ENCODE measurements at places on chromosomes 11 and 22.

GRCh38 chr22:24948356-24949202, 2.1 kb upstream of the LHFPL7 start:
- DNase-seq: no peak

- no peak for DNase-seq
Observed at GRCh38 chr22:41779929-41780505, 20.5 kb upstream of the CCDC134 start.

DNA sequence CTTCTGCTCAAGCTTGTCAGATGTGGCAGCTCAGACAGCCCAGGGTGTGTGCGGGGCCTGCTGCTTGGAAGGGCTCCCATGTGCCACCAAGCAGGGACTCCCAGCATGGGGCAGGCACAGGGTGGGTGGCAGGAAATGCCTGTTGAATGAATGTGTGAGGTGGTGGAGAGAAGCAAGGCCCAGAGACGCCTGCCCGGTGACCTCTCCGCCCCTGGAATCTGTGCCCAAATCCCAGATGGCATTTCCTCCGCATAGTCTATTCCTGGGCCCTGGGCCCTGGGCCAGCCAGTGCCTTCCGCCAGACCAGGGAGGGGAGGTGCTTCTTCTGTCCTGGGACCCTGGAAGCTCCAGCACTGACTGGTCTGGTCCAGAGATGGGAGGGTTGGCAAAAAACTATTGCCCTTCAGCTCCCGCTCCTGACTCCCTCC, 3.7 kb downstream of the CST6 start:
- no peak for DNase-seq

DNA sequence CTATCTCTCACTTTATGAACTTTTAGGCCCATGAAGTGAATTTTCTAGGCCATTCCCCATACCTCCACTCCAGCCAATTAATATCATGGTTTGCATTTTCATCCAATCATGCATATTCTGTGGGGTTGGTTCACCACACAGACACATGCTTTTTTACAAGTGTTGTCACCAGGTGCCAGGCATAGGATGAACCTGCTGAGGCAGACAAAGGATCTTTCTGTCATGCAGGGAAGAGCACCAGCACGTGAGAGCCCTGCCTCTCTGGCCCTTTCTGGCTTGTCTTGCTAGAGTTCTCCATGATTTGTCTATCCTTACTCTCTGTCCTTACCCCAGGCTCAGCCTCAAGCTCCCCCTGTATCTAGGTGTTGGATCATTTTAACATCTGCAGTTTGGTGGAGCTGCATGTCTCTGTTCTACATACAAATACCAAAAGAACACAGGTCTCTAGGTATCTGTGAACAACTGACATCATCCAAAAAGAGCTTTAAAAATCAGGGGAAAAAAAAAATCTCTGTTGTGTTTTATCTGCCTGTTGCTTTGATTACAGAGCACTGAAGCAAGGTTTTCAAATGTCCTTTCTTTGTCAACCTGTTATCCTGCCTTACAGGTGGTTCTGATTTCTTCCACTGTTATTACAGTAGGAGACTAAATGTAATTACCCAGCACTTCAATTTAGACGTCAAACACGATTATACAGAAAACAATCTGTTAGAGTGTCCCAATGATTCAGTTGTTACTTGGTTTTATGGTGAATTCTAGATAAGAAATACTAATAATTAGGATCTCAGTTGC, 58.4 kb upstream of the GRAMD1B start:
- no peak for DNase-seq

DNA sequence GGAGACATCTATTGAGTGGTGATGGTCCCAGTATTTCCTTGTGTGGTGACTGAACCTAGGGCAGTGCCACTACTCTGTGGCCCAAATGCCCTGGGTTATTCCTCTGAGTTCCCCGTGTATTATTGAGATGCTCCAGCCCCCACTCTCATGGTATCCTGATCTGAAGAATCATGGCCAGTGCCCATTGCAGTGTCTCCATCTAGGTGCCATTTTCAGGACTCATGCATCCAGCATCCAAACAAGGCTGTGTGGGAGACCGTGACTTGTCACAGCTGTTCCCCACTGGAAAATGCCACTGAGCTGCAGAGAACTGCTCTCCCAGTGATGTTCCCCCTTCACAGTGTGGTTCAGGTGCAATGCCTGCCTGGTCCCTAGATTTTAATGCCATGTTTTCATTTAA, 24.7 kb downstream of the GGTLC2 start:
- DNase-seq: no peak

GRCh38 chr22:45235101-45235777, 5.5 kb downstream of the KIAA0930 start:
- DNase-seq: no peak

- DNase-seq: no peak
Observed at GRCh38 chr11:113505046-113505445, 29.8 kb upstream of the DRD2 start.

- no peak for DNase-seq
Observed at GRCh38 chr22:47376901-47377505, 614.6 kb downstream of the TBC1D22A start.

GRCh38 chr22:42930810-42931420, 73.8 kb upstream of the ARFGAP3 start:
- DNase-seq: no peak

- no peak for DNase-seq
Observed at GRCh38 chr11:118843565-118843964, 40.1 kb upstream of the CXCR5 start.

DNA sequence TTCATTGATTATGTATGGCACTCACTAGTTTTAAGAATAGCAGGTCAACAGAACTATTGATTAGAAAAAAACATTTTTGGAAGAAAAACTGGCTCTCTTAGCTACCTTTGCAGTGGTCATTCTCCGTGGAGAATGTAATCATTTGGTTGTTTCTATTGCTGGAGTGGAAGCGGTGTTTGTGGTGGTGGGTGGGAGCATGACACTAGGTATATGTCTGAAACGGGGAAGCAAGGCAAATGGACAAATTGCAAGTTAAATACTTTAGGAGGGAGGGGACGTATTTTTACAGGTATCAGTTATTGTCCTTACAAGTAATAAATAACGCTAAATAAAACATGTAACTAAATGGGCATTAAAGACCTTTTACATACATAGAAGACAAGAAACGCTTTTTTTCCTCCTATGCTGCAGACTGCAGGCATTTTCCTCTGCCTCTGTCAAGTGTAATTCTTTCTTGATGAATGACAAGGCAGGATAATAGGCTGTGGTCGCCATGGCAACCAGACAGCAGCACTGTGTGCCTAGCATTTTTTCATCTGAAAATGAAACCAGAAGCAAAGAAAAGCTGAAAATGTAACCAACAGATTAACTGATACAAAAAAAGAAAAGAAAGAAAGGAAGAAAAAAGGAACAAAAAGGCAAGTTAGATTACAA, 46.2 kb downstream of the BLID start:
- no peak for DNase-seq

GRCh38 chr22:32097018-32097417, 54.0 kb downstream of the SLC5A1 start:
- no peak for DNase-seq

DNA sequence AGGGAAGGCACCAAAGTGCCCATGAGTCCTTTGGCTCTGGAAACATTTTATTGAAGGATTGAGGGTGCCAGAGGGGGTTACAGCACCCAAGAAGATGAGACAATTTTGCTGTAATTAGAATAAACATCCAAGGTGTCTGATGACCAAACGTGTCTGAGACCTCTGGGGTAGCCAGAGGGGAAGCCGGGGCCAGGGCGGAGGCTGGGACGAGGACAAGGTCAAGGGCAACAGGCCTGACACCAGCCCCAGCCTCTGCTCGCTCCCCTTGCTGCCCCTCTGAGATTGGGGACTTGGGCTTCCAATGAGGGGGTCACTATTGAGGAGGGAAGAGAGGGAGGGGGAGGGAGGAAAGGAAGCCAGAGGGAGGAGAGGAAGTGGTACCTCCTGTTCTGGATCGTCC, 25.6 kb downstream of the TMPRSS6 start:
- DNase-seq: no peak

GRCh38 chr22:22935056-22935545, 47.5 kb downstream of the IGLL5 start:
- no peak for DNase-seq

DNA sequence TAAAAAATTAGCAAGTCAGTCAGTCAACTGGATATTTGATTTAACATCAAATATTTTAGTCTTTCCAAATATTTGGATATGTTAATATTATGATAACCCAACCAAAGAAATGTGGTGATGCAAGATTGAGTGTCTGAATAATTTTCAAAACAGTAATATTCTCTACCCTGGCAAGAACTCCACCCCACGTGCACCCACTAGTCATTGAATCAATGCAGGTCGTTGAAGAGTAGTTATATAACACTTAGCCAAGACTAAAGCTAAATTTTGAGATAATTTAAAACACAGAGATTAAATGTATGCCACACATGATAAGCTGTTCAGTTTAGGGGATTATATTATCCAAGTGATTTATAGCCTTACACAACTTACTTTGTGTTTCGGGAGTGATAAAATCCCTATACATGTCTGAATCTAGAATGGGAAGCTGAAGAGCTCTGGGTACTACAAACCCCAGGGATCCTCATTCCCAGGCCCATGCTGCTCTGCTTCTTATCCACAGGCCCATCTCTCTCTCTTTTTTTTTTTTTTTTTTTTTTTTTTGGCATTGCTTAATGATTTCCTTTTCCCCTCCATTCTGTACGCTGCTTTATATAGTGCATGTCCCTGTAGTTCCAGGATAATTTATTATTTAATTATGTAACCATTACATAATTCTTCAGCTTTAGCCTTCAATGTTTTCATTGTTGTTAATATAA, 392.9 kb downstream of the NTM start:
- DNase-seq: no peak

DNA sequence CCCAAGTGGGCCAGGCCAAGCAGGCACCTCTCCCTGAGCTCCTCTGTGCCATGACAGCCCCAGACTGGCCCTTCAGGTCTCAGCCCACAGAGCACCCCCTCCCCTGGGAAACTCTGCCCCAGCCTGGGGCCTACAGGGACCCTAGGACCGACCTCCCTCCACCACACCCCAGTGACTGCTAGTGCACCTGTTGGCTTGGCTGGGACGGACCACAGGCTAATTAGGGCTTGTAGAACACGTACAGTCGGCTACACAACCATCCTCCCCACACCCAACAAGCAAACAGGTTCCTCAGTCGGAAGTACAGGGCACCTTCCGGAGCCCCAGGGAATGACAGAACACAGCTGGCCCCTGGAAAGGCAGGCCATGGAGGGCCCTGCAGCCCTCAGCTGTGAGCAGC, 4.3 kb downstream of the SBF1 start:
- no peak for DNase-seq

- DNase-seq: no peak
Observed at GRCh38 chr11:110434952-110435779, 5.4 kb downstream of the FDX1 start.

DNA sequence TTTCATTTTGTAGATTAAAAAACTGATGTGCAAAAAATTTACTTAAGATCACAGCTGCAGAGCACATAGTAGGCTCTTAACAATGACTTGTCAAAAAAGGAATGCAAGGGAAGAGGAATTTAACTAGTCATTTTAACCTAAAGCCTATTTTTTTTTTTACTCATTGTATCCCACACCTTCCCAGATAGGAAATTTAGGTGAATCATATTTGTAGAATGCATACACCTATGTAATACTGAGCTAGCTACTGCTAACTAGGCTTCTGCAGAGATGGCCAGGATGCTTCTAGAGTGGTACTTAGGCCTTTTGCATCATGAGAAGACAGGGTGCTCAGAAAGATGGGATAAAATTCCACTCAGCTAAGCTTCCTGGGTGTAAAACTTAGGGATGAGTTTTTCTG, 387.3 kb downstream of the AASDHPPT start:
- no peak for DNase-seq

GRCh38 chr11:68035266-68035876, 3.5 kb upstream of the TCIRG1 start:
- DNase-seq: no peak

- DNase-seq: no peak
Observed at GRCh38 chr11:112113539-112114457, 27.1 kb downstream of the SDHD start.

DNA sequence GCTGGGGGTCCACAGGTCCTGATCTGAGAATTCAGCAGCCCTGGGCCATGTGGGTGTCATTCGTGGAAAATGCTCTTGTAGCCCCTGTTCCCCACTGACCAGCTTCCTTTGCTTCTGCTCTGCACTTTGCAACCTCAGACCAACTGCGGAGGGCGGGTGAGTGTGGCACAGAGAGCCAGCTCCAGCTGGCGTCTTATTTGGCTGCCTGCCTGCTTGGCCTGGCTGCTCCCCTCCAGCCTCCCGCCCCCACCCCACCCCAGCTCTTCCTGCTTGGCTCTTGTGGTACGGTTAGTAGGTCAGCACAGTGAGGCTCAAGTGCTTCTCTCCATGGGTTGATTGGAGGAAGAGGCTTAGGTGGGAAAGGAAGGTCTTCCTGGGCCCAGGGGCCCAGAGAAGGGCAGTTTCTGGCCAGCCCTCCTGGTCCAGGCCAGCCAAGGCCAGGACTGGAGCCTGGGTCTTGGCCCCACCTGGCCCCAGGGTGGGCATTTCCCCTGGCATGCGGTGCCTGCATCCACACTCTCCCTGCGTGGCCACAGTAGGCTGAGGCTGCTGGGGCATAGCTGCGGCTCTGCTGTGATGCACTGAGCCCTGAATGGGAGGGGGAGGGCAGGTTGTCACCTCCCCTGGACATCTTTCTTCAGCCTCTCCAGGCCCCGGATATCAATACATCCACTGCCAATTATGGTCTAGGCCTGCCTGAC, 26.5 kb downstream of the MYO7A start:
- DNase-seq: no peak

- peak; percentile 96 for DNase-seq
Observed at GRCh38 chr22:50469377-50470305, 5.2 kb downstream of the SBF1 start.

DNA sequence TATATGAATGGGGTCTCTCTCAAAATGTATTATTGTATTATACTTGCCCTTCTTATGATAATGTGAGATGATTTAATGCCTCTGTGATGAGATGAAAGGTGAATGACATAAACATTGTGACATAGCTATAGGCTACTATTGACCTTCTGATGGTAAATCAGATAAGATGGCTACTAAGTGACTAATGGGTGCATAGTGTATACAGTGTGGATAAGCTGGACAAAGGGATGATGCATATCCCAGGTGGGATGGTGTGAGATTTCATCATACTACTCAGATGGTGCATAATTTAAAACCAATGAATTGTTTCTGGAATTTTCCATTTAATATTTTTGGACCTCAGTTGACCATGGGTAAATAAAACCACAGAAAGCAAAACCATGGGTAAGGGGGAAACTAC, 243.5 kb downstream of the SBF2 start:
- no peak for DNase-seq

DNA sequence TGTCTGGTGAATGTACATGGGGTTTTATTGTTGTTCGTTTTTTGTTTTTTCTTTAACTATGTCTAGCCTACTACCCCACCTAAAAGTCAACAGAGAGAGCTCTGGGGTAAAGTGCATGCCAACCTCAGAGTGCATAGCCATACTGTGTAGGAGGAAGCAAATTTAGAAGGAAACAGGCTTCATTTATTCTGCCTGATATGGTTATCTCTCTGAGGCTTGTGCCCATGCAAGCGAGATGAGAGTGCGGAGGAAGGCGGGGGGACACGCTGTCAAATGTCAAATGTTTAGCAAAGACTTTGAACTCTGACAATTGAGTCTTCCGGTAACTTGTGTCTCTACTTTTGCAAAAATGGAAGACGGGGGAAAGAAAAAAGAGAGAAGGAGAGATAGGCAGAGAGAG, 295.5 kb downstream of the ETS1 start:
- DNase-seq: no peak

All from stimulated activated CD8-positive, alpha-beta memory T cell treated with anti-CD3 and anti-CD28 coated beads, Interleukin-4, amount 100 ng/mL, for 1 hour (primary cell).